SK-N-DZ (cell line): ENCODE measurements at places on chromosomes 1 and 21.

DNA sequence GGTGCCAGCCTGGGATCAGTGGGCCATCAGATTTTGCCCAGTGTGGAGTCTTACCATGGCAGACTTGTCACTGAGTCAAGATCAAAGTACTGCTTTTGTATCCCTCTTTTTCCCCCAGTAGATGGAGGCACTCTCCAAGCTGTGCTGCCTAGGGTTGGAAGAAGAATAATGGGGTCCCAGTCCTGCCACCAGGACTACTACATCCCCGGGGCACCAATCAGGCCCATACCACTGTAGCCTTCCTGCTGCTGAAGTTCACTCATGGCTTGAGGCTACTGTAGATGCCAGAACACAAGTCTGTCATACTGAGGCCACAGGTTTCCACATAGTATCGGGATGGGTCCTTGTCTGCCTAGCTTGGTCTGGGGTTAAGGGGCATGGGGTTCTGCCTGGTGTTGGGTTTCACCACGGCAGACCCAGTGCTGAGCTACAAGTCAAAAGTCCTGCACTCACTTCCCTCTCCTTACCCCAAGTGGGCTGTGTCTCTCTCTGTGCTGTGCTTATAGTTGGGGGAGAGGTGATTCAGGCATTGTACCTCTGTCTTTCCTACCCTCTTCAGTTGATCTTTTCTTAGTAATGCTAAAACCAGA is 53.4 kb downstream of the PKN2 start:
- DNase-seq: no peak

DNA sequence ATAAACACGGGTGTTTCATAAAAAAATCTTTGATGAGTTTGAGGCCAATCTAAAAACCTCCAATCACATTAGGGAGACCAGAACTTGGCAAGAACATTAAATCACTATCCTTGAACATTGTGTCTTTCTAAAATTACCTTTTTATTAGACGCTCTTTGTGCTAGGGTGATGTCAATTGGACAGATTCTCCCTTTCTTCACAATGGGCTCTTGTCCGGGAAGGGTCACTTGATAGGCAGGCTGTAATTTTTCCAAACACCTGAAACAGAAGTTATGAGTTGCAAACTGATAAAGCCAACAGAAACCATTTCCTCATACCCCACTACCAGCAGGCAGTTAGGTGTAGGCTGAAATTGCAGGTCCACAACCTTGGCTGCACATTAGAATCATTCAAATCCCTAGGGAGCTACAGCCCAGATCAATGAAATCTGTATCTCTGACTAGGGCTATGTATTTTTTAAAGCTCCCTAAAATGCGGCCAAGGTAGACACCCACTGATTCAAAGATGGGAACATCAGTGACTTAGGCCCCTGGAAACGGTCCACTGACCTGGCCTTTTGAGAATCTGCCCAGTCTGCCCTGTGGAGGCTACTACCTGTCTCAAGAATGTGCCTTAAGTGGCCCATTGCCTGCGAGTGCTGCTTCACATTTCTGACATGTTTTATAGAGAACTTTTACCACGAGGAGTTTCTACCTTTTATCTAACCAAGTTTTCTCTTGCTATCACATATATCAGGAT is 16.5 kb downstream of the EIF2D start:
- DNase-seq: no peak

GRCh38 chr1:3915551-3916121 is 15.6 kb upstream of the C1orf174 start:
- no peak for DNase-seq

GRCh38 chr1:227733309-227733705 is 1.8 kb downstream of the JMJD4 start:
- DNase-seq: no peak

DNA sequence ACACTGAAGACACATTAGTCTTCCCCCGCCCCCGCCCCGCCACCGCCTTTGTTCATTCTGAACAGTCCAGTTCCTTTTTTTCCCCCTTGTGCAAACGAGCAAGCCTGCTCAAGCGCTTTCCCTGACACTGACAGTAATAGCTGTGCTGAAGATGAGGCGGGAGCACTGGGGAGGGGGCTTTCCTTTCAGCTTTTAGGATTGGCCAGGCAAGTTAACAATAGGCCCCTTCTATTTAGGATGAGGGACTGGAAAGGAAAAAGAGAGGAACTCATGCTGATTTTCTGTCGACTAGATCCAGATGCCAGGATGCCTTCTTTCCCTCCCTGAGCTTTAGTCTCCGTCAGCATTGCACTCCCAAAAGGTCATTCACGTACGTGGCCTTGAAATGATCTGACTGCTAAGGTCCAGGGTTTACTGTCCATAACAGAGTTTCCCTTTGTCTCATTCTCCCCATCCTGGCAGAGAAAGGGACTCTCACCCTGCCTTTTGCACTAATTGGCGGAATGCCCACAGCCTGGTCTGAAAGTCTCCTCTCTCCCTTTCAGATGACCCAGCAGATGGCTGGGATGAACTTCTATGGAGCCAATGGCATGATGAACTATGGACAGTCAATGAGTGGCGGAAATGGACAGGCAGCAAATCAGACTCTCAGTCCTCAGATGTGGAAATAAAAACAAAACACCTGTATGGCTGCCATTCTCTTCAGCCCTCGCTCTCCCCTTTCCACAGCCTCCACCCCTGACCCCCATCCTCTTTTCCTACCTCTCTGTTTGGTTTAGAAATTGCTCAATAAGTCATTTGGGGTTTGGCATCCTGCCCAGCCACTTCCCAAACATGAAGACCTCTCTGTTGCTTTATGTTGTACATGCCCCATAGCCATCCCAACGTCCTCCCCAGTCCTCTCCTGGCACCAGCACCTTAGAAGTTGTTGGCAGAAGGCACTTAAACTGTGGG is 28.6 kb upstream of the ZFP69B start:
- DNase-seq: no peak

- no peak for DNase-seq
These were observed 222.1 kb downstream of the LMX1A start for GRCh38 chr1:165134431-165134830.

- DNase-seq: no peak
These were observed 52.8 kb downstream of the C4BPA start for GRCh38 chr1:207156826-207157225.

GRCh38 chr1:226619031-226619430 is 70.5 kb downstream of the STUM start:
- no peak for DNase-seq

DNA sequence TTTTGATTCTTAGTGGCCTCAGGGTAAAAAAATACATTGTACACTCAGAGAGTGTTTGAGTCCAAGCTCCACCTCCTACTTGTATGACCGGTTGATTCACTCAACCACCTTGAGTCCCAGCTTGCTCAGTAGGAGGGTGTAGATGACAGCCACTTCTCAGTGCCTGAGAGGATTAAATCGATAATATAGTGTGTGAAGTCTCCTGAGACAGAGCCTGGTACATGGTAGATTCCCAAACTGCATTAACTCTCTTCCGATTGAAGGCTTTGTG is 38.4 kb downstream of the NCMAP start:
- no peak for DNase-seq
